ENCODE measurements at places on chromosomes 13 and 19. TPM values are rescaled to one million over a fixed set of nuclear protein-coding genes. Genes with fewer than 3 reads are reported as not detected.

DNA sequence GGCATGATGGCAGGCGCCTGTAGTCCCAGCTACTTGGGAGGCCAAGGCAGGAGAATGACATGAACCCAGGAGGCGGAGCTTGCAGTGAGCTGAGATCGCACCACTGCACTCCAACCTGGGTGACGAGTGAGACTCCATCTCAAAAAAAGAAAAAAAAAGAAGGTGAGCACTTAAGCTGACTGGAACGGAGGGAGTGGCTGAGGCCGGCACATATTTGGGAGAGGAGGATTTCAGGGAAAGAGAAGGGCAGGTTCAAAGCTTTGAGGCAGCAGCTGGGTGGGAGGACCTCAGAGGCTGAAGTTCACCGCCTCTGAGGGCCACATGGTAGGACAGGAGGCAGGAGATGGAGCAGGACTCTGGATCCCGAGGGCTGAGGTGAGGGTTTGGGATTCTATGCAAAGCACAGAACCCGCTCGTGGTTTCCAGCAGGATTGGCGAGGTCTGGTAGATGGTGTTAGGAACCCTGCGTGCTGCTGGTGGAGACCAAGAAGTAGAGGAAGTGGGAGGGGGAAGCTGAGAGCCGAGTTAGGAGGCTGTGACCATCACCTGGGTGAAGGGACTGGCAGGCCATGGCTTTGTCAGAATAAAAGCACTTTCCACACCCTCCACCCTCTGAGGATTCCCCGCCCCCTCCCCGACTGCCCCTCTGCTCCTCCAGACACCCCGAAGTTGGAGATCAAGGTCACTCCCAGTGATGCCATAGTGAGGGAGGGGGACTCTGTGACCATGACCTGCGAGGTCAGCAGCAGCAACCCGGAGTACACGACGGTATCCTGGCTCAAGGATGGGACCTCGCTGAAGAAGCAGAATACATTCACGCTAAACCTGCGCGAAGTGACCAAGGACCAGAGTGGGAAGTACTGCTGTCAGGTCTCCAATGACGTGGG is 8.4 kb downstream of the CD22 start:
- DNase-seq: no peak

GRCh38 chr19:2678044-2678671 is 24.3 kb downstream of the GNG7 start:
- DNase-seq: no peak

DNA sequence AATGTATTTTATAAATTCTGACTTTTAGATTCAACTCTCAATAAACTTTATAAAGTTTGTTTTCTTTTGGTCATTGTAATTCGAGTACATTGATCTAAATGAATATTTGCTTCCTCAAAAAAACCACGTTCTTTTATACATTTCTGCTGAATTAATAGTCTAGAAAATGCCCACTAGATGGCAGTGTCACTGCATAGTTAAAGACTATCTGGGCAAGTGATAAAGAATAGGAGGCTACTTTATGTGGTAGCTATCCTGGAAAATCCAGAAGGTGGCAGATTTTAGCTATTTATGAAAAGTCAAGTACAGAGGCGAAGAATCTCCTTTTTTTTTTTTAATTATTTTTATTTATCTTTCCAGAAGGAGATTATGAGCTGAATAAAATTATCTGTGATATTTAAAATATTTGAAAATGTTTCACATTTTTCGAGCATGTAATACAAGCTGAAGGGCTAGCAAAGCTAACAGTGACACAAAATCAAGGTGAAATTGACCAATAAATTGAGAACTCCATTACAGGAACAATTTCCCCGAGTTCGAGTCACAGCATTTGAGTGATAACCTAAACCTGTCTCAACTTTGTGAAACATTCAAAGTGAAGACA is 221.8 kb downstream of the OLFM4 start:
- peak; percentile 70 for DNase-seq

DNA sequence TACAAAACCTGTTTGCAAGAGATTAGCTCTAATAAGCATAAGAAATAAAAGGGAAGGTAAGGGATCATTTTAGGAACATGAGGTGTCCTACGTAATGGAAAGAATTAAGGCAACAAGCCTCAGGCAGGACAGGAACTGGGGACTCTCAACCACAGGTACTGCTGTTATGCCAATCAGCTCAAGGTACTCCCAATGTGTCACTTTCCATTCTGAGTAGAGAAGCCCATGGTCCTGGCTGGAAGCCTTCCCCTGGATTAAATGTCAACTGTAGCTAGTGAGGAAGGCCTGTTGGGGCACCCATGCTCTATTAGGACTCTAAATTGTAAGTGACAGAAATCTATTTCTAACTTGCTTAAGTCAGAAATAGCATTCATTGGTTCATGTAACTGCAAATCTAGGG is 134.6 kb downstream of the DPF1 start:
- DNase-seq: no peak

- no peak for DNase-seq
Observed at GRCh38 chr13:112842343-112842856, 126.6 kb upstream of the MCF2L start.

GRCh38 chr13:52085421-52085820 is 43.5 kb downstream of the NEK5 start:
- DNase-seq: no peak

ZBTB32 gene
- polyA plus RNA-seq: not detected

DNA sequence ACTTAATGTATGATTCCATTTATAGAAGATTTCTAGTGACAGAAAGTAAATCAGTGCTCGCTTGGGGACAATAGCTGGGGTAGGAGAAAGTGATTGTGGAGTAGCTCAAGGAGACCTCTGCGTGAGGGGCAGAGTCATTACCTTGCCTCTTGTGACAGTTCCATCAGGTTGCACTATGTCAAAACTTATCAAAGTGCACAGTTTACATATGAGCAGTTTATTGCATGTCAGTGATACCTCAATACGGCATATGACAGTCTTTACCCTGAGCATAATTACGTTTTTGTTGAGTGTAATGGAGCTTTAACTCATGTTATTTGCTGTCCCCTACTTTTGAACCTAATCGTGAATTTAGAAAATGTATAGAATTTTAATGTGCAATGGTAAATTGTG is 15.0 kb downstream of the ARHGEF7 start:
- no peak for DNase-seq

DNA sequence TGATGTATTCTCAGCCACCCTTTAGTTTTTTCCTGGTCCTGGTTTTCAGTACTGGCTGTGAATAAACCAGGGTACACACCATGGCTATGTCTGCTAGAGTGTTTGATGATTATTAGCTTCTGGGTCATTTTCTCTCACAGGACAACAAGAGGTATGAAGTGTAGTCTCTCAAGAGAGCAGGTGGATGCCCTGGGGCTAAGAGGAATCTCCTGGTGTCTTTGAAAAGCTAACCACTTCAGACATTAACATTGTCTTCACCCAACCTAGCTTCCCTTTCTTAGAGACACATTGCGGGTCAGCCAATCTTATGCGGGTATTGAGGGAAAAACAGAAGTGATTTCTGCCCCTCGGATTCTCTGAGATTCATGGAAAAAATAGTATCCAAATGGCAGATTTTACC is 1.6 kb downstream of the ZNF730 start:
- no peak for DNase-seq

DNA sequence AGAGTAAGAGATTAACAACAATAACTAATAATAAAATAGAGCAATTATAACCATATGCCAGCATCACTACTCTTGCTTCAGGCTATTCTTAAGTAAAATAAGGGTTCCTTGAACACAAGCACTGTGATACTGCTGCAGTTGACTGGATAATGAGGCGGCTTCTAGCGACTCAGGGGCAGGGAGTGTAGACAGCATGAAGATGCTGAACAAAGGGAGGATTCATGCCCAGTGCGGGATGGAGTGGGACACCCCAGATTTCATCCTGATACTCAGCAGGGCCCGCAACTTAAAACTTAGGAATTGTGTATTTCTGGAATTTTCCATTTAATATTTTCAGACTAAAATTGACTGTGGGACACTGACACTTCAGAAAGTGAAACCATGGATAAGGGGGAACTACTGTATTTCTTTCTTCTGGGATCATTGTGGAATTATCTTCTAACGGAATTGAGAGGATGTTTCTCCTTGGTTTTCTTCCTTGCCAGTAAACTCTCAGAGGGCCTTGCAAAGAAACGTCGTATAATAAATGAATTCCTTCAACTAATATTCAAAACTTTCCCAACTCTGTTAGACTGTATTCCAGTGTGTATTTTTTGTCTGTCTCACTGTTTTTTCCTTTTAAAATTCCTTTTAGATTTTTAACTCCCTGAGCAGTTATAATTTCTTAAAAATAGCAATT is 127.5 kb downstream of the B3GLCT start:
- DNase-seq: no peak

CFAP97D2 gene
- polyA plus RNA-seq: not detected

DNA sequence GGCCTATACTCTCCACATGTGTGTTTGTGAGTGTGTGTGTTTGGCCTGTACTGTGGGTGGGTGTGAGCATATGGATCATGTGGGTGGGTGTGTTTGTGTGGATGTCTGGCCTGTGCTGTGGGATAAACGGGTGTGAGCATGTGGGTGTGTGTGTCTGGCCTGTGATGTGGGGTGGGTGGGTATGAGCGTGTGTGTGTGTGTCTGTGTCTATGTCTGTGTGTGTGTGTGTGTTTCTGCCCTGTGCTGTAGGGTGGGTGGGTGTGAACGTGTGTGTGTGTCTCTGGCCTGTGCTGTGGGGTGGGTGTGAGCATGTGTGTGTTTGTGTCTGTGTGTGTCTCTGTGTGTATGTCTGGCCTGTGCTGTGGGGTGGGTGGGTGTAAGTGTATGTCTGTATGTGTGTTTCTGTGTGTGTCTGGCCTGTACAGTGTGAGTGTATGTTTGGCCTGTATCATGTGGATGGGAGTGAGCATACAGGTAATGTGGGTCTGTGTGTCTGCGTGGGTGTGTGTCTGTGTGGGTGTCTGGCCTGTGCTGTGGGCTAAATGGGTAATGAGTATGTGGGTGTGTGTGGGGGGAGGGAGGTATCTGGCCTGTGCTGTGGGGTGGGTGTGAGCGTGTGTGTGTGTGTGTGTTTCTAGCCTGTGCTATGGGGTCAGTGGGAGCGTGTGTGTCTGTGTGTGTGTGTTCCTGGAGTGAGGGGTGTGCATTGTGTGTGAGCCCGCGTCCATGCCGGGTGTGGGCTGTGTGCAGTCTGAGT is 20.8 kb upstream of the KCTD15 start:
- DNase-seq: no peak

- DNase-seq: no peak
Observed at GRCh38 chr19:51139299-51140014, 2.6 kb upstream of the SIGLEC7 start.

DNA sequence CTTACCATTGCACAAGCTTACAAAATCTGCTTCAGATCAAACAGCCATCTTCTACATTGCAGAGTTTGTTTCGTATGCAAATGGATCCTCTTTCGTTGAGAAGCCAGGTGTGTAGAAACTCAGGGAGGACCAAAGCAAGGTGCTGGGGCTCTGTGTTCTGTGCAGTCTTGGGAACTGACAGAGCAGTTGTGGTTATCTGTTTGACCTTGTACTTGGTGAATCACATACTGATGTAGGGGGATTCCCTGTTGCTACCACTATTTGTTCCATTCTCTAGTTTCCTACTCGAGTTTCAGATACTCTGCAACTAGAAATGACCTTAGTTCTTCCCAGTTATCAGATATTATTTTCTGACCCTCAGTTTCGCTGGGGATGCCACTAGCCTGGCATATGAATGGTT is 95.2 kb upstream of the CLDN10 start:
- DNase-seq: no peak

LGI4 gene
- polyA plus RNA-seq: 3.0 TPM

DNA sequence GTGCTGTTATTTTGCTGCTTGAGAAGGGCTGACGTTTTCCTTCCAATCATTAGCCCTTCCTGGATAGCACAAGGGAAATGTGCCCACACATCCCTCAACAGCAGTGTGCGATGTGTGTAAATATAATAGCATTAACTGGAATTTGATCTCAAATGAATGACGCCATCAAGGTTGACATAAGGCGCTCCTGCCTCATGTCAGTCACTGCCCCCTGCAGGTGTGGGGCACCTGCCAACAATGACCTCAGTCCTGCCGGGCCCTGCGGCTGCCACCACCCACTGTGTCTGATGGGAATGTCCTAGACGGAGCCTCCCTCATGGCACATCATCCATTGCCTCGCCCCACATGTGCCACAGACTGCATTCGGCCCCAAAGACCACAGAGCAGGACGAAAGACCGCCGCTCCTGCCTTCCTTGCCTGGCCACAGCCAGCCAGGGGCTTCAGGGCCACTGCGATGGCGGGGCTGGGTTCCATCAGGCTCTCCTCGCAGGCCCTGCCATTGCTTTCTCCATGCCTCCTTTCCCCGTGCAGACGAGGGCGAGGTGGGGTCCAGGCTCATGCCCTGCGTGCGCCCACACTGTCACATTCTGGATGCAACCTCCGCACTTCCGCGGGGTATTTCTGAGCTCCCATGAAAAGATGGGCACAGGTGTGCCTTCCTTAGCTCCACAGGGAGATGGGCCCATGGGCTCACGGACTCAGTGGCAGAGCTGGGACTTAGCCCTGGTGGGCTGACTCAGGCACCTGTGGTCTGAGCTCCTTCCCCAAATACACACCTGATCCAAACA is 146.7 kb downstream of the SOX1 start:
- no peak for DNase-seq

GRCh38 chr19:3682741-3683404 is 17.4 kb downstream of the PIP5K1C start:
- no peak for DNase-seq

GRCh38 chr13:50421473-50422130 is 406.4 kb downstream of the KCNRG start:
- DNase-seq: no peak

RGL3 gene
- polyA plus RNA-seq: 94.8 TPM

DNA sequence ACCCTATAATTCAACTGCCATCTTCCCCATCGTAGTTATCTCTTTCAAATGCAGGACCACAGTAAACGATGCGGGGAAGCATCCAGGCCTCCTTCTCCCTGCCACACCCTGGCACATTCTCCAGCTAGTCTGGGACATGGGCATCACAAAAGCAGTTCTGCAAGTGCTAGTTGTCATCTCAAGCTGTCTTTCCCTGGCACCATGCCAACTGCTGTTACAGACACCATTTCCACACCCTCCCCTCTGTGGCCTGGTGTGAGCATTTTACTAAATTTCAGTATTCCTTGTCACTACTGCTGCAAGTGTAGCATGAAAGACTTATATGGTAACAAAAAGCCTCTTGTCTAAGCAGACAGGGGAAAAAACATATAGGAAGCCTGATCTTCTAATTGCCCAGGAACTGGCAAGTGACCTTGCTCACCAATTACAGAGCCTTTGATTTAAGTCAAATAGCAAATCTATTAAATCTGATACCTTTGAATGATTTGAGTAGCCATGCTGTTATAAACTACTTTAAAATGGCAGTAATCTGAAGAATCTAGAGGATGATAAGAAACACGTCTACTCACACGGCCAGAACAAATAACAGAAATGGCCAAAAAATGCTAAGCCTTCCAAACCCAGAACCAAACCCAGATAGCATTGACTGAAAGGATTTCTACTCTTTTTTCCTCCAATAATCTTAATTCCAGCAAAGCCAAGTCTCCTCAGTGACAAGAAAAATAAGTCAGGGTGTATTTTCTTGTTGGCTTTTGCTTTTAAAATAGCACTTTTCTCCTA is 179.0 kb downstream of the NUFIP1 start:
- no peak for DNase-seq

GRCh38 chr13:98581971-98582702 is 5.2 kb upstream of the STK24 start:
- no peak for DNase-seq

FAAP24 gene
- 3.3 TPM for polyA plus RNA-seq

Data from right renal pelvis (tissue), 4 donors.